CD8-positive, alpha-beta T cell (primary cell): ENCODE measurements at places on chromosomes 2 and 18.

- no peak for DNase-seq
Measured at GRCh38 chr2:20877960-20878359, 55.1 kb upstream of the LDAH start.

GRCh38 chr18:39713961-39714360 is 2148.4 kb upstream of the CELF4 start:
- DNase-seq = no peak

DNA sequence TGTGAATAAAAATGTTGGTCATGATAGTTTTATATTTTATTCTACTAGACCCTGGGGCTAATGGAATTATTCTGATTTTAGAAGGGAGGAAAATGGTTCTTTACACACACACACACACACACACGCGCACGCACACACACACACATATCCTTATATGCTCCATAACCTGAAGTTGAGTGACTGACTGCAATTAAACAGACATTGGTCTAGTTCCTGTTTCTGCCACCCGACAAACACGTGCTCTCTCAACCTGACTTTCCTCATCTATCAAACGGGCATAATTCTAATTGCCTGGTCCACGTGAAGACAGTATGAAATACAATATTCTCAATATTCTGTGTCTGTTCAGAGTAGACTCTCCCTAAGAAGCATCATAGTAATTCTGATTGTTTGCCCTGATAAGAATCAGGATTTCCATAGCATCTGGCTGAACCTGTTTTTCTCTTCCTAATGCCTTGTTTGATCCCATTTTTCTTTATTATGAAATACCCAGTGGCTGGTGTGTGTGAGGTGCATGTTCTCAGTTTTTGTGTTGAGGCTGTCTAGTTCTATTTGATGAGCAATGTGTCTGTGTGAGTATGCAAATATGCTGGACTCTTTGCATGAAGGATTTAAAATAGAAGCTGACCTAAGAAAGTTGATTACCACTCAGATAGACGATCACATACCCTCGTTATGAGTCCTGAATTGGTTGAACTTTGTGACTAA is 51.0 kb downstream of the SETBP1 start:
- DNase-seq = no peak

- DNase-seq = no peak
Measured at GRCh38 chr2:1590596-1591460, 153.5 kb downstream of the PXDN start.

DNA sequence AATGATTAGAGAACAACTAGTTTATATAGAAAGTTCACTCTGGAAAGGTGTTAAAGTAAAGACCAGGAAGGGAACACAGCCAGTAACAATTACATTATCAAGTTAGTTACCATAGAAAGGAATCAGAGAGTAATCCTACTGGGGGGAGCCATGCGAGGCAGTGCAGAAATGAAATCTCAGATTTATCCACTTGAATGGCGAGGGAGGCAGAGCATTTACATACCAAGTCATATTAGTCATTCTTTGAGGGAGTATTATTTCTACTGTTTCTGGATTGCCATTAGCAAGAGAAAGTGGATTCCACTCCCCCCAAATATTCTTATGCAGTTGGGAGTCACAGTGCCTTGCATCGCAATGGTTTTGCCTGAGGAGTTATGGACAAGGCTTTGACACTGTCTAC is 472.7 kb upstream of the TRIB2 start:
- DNase-seq = no peak

GRCh38 chr2:25618676-25619075 is 54.7 kb downstream of the DTNB start:
- no peak for DNase-seq

DNA sequence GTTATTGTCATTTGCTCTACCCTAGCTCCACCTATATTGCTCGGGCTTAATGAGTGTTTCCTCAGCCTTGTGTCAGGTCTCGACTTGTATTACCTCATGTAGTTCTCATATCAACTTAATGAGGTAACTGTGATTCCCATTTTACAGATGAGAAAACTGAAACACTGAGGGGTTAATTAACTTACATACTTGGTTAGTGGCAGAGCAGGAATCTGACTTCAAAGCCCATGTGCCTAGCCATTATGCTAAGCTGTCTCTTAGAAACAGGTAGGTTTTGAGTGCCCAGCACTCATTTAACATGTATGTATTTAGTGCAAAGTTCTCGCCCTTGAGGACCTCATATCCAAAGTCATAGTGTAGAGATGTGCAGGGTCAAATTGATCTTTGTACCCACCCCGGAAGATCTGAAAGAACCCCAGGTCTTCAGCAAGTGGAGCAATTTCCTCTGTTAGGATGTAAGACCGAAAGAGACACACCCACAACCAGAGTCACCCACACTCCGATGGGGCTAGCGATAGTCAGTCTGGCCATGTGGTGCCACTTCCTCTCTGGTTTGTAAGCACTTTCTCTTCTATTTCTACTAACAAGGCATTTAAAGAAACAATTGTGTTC is 121.0 kb upstream of the SLC39A10 start:
- peak; percentile 55 for DNase-seq

DNA sequence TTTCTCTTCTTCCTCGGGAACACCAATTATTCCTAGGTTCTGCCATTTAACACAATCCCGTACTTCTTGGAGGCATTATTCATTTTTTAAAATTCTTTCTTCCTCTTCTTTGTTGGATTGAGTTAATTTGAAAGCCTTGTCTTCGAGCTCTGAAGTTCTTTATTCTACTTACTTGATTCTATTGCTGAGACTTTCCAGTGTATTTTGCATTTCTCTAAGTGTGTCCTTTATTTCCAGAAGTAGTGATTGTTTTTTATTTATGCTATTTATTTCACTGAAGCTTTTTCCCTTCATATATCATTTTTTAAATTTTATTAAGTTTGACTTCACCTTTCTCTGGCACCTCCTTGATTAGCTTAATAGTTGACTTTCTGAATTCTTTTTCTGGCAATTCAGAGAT is 13.6 kb upstream of the UPP2 start:
- no peak for DNase-seq

DNA sequence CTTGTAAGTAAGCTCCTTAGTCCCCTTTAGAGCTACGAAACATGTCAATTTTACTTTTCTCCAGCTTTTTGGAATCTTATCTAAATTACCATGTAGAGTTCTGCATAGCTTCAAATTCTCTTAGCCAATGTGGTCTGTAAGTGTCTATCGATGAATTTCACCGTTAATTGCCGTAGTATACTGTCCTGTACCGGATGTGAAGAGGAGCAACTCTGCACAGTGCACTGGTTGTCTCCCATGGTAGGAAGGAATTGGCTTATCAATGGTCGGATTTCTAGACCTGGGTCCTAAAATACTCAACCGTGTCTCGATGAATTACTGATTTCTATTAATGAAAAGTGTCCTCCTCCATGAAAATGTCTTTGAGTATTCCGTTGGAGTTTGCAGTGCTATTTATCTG is 1.9 kb downstream of the NOP58 start:
- DNase-seq = no peak

GRCh38 chr2:128734521-128735295 is 416.0 kb upstream of the HS6ST1 start:
- DNase-seq = no peak

DNA sequence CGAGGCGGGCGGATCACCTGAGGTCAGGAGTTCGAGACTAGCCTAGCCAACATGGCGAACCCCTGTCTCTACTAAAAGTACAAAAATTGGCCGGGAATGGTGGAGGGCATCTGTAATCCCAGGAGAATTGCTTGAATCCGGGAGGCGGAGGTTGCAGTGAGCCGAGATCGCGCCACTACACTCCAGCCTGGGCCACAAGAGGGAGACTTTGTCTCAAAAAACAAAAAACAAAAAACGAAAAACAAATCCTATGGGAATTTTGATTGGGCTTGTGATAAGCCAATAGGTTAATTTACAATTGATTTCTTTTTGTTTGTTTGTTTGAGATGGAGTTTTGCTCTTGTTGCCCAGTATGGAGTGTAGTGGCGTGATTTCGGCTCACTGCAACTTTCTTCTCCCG is 24.2 kb upstream of the TOGARAM2 start:
- no peak for DNase-seq

- no peak for DNase-seq
Measured at GRCh38 chr2:222792001-222792611, 68.7 kb upstream of the ACSL3 start.

GRCh38 chr2:119263656-119264055 is 40.0 kb downstream of the STEAP3 start:
- no peak for DNase-seq

GRCh38 chr2:134426721-134427120 is 172.8 kb downstream of the MGAT5 start:
- DNase-seq = no peak

- no peak for DNase-seq
Measured at GRCh38 chr18:47420130-47420529, 168.7 kb upstream of the SKOR2 start.

DNA sequence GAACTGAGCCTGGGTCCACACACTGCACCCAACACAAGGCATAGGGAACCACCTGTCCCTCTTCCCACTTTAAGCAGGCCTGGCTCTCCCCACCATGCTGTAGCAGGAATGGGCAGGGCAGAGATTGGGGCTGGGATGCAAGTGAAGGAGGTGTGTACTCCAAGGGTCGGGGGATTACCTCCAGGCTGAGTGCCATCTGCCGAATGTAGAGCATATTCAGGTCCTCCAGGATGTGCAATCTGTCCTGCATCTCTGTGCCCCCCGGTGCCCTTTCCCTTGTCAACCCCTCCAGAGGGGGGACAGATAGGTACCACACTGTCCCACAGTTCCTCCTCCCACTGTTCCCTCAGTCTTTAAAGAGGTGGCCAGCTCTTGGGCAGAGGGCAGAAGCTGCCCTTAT is 2.4 kb downstream of the RTKN start:
- no peak for DNase-seq

- no peak for DNase-seq
Measured at GRCh38 chr2:22942441-22942840, 442.5 kb upstream of the KLHL29 start.

GRCh38 chr2:19899985-19900930 is 1.5 kb downstream of the TTC32 start:
- DNase-seq = peak; percentile 56

DNA sequence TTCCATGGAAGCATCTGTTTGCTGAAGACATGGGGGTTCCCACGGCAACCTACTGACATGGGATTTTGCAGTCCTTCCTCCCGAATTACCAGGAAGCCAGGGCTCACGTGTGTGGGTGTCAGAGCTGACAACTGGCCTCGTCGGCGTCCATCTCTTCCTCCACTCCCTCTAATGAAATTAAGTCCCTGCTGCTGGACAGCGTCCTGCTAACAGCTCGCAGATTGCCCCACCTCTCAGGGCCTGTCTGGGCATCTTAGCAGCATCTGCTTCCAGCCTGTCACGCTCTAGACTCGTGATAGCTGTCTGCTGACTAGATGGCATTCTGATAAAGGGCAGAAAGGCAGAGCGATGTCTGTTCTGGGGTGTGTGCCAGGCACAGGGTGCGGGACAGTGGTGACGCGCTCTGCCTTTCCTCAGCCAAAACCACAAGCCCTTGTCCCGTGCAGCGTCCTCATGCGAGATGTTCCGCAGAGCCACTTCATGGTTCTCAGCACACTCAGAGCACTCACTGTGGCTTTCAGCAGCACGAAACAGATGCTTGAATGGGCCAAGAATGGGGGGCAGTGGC is 161.1 kb downstream of the ARL4C start:
- DNase-seq = peak; percentile 31

- DNase-seq = no peak
Measured at GRCh38 chr2:33488715-33489540, 12.5 kb downstream of the RASGRP3 start.

- no peak for DNase-seq
Measured at GRCh38 chr2:88176352-88176984, 6.3 kb downstream of the THNSL2 start.

- no peak for DNase-seq
Measured at GRCh38 chr18:54612237-54612636, 21.2 kb downstream of the DYNAP start.

- no peak for DNase-seq
Measured at GRCh38 chr2:152019732-152020131, 79.1 kb downstream of the CACNB4 start.

DNA sequence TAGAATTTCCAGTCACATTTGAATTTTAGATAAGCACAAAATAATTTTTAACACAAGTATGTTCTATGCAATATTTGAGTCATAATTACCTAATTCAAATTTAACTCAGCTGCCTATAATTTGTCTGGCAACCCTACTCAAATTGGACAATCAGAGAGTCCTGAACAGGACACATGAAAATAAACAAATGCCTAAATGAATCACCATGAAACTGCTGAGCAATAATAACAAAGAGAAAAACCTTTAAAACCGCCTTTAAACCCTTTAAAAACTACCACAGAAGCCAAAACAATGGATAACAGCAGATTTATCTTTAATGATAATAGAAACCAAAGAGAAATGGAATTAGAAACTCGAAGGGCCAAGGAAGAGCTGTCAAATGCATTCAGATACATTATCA is 39.5 kb downstream of the ARL4C start:
- DNase-seq = no peak

GRCh38 chr2:88813612-88814011 is 122.1 kb downstream of the RPIA start:
- DNase-seq = no peak

- DNase-seq = no peak
Measured at GRCh38 chr2:179255129-179255528, 9.5 kb downstream of the SESTD1 start.

DNA sequence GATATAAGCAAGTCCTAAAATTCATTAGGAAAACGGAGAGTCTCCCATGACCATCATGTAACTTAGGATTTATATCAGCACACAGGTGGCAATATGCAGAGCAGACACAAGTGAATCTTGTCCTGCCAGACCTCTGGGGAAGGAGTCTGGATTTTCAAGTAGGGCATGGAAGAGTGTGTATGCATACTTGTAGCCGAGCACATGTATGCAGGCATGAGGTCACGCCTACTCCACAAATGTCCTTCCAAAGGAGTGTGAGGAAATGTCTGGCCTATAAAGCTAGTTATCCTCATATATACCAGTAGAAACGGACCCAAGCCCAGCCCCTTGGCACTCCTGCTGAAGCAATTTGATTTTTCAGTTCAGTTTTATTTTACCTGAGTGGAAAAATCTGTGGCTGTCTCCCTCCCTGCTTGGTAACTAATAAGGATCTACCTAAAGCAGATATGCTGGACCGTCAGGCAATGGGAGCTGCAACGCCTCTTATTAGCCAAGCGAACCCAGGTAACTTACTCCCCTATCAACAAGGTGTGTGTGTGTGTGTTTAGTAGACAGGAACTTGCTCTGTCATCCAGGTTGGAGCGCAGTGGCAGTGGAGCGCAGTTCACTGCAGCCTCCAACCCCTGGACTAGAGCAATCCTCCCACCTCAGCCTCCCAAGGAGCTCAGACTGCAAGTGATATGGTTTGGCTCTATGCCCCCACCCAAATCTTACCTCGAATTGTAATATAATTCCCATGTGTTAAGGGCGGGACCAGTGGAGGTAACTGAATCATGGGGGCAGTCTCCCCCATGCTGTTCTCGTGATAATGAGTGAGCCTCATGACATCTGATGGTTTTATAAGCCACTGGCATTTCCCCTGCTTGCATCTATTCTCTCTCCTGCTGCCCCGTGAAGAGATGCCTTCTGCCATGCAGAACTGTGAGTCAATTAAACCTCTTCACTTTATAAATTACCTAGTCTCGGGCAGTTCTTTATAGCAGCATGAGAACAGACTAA is 2.8 kb downstream of the STAT1 start:
- DNase-seq = no peak

- no peak for DNase-seq
Measured at GRCh38 chr2:3639653-3640052, 18.3 kb upstream of the ALLC start.
